Posterior vena cava (tissue), 2 donors: ENCODE measurements at places on chromosomes 13 and 19. TPM values are rescaled to one million over a fixed set of nuclear protein-coding genes. Genes with fewer than 3 reads are reported as not detected.

The HCST gene
- 13.4 TPM for total RNA-seq

The CYSLTR2 gene
- 2.2 TPM for total RNA-seq

The DPF1 gene
- total RNA-seq = 0.14 TPM

The KLF1 gene
- total RNA-seq = 0.33 TPM

The TLE2 gene
- 61.4 TPM for total RNA-seq

DNA sequence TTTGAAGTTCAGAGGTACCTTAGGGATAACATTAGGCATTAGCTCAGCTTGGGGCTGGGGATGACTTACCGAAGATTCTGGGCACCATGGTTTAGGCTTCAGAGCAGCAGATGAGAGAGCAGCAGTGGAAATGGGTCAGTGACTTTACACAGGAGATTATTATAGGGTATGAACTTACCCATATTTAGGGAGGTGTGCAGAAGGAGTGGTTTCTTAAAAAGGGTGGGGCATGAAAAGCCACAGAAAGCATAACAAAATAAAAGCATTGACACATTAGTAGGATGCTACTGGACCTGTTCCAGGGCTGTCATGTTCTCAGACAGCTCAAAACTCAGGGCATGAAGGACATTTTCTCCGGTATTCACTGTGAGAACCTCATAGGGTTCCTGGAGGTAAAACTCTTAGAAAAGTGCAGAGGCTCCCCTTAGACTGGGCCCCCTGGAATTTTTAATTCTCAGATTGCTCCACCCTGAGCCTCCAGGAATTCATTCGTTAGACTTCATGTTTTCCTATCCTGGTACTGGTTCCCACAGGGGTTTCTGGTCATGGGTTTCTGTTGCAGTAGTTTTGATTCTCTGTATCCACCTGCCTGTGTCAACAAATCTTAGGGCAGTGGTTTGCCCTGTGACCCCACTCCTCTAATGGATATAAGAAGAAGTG is 20.7 kb downstream of the IGFL1 start:
- no peak for DNase-seq

GRCh38 chr13:114315074-114315785 is 927 bp downstream of the CHAMP1 start:
- DNase-seq = no peak

DNA sequence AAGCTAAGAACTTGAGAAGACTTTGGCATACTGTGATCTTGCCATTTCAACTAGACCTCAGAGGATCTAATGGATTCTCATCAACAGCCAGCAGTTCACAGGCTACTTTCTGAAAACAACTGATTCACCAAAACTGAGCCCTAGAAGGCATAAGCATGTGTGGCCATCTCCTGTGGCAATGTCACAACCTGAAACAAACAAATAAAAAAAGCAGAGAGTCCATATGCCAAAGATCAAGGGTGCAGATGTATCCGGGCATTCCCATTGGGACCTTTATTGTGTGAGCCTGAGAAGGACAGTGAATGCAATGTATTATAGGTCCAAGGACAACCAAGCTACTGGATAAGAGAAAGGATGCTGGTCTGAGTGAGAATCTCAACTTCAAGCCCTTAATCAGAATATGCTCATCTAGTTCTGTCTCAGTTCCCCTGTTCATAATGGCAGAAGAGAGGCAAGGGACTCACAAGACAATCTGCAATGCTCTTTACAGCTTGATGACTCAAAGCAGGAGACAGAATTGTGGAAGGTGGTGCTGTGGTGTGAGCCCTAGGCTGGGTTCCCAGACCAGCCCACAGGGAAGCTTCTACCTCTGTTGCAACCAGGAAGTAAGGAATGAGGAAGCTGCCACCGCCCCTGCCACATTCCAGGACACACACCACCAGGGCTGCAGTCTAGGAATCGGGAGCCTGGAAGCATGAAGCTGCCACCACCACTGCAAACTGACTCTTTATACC is 133.7 kb downstream of the RAP2A start:
- no peak for DNase-seq

GRCh38 chr19:21593934-21594820 is 88.8 kb downstream of the ZNF429 start:
- peak; percentile 83 for DNase-seq

DNA sequence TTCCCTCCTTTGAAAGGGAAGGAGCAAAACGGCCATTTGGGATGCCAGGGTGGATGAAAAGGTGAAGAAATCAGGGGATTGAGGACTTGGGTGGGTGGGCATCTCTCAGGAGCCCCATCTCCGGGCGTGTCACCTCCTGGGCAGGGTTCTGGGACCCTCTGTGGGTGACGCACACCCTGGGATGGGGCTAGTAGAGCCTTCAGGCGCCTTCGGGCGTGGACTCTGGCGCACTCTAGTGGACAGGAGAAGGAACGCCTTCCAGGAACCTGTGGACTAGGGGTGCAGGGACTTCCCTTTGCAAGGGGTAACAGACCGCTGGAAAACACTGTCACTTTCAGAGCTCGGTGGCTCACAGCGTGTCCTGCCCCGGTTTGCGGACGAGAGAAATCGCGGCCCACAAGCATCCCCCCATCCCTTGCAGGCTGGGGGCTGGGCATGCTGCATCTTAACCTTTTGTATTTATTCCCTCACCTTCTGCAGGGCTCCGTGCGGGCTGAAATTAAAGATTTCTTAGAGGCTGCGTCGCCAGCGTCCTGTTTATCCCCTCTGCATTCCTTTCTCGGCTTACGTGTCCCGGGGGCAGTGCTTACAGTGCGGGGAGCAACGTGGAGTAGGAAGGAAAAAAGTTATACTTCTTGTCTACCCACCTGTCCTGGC is 15.2 kb upstream of the S1PR4 start:
- peak; percentile 90 for DNase-seq
